Nucleus accumbens (tissue), 56 donors: ENCODE measurements at places on chromosomes 2 and 18.

GRCh38 chr18:47632970-47633635 is 297.4 kb downstream of the SMAD2 start:
- no peak for DNase-seq

- DNase-seq: no peak
Observed at GRCh38 chr18:2331491-2331890, 239.8 kb downstream of the METTL4 start.

DNA sequence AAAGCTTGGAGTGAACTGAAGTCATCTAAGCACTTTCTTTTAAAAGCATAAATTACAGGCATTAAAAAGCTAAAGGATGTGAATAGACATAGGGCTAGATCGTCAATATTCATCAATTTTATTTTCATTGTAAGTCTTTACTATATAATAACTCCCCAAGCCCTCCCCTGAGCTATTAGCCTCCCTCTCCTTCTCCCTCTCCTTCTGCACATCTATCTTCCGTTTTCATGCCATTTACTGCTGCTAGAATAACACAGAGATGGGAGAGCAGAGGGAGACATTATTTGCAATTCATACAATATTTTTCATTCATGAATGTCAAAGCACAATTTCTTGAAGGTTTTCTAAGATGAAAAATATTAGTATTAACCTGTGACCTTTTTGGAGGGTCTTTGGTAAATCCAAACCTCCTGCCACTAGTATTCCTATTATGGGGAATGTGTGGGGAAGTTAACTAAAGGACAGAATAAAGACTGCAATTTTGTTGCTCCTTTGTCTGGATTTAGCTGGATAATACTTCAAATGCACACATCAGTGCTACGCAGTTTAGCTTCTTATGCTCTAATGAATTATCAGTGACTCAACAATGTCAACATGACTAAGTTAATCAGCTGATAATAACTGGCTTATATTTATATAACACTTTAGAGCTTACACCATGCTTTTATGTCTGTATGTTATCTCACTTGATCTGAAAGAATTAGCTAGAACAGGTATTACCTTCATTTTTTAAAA is 28.2 kb upstream of the MFF start:
- no peak for DNase-seq

DNA sequence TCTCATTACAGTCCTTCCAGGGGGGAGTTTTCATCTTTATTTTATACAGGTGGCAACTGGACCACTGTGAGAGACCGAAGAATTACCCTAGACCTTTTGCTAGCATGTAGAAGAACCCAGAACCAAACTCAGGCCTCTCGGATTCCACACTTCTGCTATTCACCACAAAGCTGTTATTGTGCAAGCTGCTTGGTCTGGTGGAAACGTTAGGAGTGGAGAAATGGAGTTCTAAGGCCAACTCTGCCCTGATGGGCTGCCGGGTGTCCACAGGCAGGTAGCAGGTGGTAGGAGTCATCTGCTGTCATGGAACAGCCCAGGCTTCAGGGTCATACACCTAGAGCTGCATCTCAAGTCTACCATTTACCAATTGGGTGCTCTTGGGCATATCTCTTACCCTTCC is 218.8 kb downstream of the BCL11A start:
- no peak for DNase-seq

- no peak for DNase-seq
Observed at GRCh38 chr2:102197389-102198137, 10.7 kb downstream of the IL1RL2 start.

DNA sequence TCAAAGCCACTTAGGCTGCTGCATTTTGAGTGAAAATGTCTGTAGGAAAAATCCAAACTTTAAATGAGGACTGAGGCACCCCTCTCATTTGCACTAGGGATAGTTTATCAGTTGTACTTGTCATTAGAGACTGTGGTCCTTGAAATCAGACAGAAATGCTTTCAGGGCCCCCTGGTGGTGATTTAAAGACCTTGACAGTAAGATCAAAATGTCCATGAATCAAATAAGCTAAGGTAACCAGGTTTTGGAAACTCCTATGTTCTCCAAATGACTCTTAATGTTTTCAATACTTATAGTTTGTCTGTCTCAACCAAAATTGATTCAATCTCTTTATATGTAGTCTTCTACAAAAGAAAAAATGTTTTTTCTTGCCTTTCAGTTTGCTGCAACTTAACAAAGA is 28.8 kb upstream of the DDX18 start:
- peak; percentile 13 for DNase-seq

DNA sequence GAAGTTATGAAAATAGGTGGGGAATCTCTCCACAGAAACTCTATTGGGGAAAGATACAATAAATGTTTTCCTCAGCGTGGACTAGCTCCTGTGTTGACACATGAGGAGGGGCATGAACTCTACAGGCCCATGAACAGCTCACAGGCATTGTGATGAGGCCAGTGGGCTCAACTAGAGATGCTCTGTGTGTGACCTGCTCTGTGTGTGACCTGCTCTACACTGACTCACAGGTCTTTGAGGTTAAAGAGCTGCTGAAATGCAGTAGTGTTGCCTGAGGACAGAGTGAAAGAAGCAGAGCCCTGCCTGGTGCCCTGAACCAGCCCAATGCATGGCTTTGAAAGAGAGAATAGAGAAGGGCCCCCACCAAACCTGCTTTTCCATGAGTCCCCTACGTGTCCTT is 117.6 kb downstream of the MCFD2 start:
- no peak for DNase-seq

DNA sequence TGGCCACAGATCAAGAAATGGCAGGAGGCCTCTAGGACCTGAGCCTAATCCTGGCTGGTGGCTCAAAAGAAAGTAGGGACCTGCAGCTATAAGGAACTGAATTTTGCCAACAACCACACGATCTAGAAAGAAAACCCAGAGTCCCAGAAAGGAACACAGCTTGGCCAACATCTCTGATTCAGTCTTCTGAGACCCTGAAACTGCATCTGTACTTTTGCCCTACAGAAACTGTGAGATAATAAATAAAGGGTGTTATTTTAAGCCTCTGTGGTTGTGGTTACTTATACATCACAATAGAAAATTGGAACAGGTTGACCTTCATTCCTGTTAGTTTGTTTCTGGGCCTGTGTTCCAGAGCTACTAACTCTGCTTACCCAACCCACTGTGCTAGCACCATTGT is 356.8 kb upstream of the ST6GAL2 start:
- no peak for DNase-seq

- no peak for DNase-seq
Observed at GRCh38 chr18:4406856-4407255, 48.3 kb downstream of the DLGAP1 start.

- no peak for DNase-seq
Observed at GRCh38 chr2:30693821-30694281, 113.4 kb downstream of the CAPN13 start.

GRCh38 chr18:11981543-11982366 is 448 bp downstream of the IMPA2 start:
- no peak for DNase-seq

- DNase-seq: no peak
Observed at GRCh38 chr2:231008131-231008530, 12.2 kb downstream of the SPATA3 start.

DNA sequence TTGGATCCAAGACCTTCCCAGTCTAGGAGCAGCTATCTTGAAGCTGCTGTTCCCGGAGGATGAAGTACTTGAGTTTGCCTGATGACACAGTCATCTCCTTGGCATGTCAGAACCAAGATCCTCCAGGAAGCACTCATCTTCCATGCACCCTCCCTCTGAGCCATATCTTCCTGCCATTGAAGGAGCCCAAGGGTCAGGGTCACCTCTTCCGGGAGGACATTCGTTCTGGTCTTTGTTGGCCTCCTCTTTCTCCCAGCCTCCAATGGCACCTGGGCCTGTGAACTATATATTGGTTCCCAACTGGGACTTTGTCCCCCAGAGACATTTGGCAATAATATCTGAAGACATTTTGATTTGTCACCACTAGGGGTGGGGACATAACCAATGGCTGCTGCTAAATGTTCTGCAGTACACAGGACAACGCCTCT is 4.2 kb upstream of the MYO7B start:
- DNase-seq: no peak

- no peak for DNase-seq
Observed at GRCh38 chr2:207897541-207898353, 127.6 kb downstream of the PLEKHM3 start.

- DNase-seq: peak; percentile 47
Observed at GRCh38 chr2:163735685-163736432, at the start of gene FIGN. Gene FIGN, minus strand, starts transcription at chr2:163736008. Its CDS starts 1,081 bp downstream, at chr2:163734927.

DNA sequence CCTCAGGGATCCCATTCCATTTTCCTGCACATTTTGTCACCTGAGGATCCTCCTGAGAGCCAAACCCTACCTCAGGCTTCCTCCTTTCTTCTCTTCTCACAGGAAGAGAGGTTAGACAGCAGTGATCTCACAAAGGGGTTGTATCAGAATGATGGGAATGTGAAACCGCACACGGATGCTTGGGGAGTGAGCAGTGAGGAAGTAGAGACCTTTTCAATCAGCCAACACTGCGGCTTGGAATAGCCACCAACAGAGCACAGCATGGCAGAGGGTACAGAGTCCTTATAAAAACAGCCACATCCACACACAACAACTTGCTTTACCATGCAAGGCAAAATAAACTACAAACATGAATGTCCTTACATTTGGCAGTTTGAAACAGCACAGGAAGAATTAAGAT is 8.7 kb downstream of the TMEM182 start:
- no peak for DNase-seq

DNA sequence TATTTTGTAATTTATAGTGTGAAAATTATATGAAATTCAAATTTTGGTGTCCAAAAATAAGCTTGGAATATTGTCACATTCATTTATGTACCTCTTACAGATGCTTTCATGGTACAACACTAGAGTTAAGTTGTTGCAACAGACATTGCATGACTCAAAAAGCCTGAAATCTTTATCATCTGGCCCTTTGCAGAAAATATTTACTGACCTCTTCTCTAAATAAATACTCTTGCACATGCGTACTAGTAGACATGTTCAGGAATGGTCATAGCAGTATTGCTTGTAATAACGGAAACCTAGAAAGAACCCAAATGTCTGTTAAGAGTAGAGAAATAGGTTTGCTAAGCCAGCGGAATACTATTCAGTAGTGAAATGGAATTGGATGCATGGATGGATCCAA is 60.4 kb downstream of the GALNT1 start:
- no peak for DNase-seq

DNA sequence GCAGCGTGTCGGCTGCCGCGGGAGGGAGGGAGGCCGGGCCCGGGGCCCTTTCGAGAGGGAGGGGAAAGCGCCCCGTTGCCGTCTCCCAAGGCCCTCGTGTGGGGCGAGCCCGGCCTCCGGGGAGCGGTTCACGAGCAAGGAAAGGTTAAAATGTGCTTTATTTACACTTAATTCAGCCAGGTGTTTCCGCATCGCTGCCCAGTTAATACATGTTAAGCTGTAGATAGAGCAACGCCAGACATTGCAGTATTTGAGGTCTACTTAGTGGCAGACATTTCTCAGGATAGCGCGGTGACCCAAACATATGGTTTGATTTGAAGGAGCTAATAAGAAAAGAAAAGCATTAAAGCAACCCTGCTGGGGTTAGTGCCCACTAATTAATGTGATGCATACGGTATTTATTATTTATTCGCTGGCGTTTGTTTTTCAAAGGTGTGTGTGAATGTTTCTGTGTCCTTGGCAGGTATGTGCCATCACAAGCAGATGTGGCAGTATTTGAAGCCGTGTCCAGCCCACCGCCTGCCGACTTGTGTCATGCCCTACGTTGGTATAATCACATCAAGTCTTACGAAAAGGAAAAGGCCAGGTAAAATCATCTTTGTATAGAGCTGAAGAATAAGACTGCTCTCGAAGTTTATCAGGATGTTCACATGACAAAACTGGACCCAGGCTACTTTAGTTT is 571 bp downstream of the EEF1B2 start:
- no peak for DNase-seq

DNA sequence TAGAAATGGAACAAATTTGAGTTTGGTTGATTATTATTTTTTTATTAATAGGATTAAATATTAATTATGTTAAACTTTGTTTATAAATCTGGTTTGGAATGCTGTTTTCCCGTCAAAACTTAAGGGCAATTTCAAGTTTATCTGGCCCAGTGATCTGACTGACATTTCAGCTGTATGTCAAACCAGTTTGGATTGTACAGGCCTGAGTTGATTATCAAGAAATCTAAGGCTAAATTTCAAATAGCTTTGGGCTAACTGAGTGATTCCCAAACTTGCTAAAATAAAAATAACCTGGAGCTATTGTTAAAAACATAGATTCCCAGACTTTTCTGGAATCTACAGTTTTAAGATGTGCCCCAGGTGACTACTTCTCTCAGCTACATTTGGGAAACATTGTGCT is 65.9 kb upstream of the SPOPL start:
- no peak for DNase-seq

DNA sequence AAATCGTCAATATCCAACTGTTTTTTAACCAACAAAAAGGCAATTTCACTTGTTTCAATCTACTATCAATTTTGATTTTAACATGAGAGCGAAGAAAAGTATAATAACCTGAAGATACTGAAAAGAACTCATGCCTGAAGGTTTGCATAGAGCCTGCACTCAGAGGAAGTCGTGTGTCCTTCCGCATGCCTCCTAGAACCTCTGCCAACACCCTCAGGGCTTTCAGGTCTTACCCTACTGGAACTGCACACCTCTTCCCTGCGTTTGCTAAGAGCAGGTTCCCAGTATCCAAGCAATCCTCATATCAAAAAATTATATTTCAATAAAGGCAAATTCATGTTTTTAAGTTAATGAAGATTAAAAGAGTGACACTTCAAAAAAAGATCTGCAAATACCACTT is 74.7 kb downstream of the PIAS2 start:
- no peak for DNase-seq

DNA sequence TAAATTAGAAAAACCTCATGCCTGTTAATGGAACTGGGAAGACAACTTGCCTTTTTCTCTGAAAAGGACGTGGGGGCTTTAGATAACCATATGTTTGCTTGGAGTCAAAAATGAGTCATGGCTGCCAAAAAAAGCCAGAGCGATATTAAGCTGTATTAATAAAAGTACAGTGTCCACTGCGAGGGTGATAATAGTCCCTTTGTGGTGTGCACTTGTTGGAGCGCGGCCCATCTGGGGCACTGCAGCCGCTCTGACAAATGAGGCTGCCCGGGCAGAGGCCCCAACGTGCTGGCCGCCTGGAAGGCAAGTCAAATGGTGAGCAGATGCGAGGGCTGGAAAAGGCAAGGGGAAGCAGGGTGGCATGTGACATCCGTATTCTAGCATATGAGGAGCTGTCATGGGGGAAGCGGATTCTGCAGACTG is 103.3 kb upstream of the NCK2 start:
- peak; percentile 77 for DNase-seq

- no peak for DNase-seq
Observed at GRCh38 chr2:165870346-165870745, 76.3 kb upstream of the GALNT3 start.

GRCh38 chr2:238793306-238793705 is 54.6 kb upstream of the TWIST2 start:
- DNase-seq: no peak

- DNase-seq: no peak
Observed at GRCh38 chr2:139031722-139032121, 251.5 kb upstream of the NXPH2 start.

GRCh38 chr18:24023185-24023814 is 8.7 kb downstream of the TTC39C start:
- no peak for DNase-seq

GRCh38 chr2:28334527-28334894 is 58.1 kb upstream of the FOSL2 start:
- DNase-seq: no peak

- DNase-seq: no peak
Observed at GRCh38 chr2:195542067-195542466, 115.0 kb upstream of the SLC39A10 start.
